Left ventricle myocardium inferior (tissue), 1 donor: ENCODE measurements at places on chromosomes 11 and 22.

DNA sequence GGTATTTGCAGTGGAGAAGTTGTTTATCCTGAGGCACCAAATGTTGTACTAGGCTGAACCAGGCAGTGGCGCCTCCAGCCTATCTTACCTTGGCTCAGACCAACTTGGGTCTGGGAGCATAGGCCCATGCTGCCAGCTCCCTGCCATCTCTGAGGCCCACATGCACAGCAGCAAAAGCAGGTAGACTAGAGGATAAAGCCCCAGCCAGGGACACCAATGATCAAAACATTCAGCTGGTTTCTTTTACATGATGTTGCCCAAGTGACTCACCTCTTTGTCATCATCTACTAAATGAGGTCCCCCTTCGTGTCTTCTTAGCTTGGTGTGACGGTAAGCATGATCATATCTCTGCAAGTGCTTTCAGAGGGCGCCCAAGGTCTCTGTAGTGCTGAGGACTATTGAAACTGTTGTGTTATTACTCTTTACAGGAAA lies 112.1 kb upstream of the DRD2 start:
- no peak for DNase-seq

DNA sequence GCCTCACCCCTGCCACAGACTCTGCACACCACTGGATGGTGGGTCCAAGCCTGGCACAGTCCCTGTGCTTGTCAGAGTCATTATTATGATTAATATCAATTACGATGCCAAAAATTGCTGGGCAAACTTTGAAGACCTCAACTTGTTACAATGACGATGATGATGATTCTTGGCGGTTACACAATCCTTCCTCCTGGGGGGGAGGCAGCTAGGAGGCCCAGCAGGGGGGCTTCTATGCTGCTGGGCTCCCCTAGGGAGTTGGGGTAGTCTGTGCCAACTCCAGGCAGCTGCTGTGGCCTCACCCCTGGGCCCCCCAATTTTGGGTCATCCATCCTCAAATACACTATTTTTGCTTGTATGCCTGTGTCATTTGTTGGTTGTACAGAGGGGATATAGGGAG lies 12.0 kb downstream of the SLC35E4 start:
- DNase-seq, result no peak

GRCh38 chr11:30608534-30608933 lies 22.4 kb upstream of the MPPED2 start:
- DNase-seq, result no peak

GRCh38 chr11:108628812-108629211 lies 35.2 kb upstream of the EXPH5 start:
- no peak for DNase-seq

- DNase-seq, result no peak
Observed at GRCh38 chr11:10709299-10710086, 15.9 kb upstream of the IRAG1 start.

- no peak for DNase-seq
Observed at GRCh38 chr11:36874291-36874690, 276.3 kb upstream of the RAG2 start.

DNA sequence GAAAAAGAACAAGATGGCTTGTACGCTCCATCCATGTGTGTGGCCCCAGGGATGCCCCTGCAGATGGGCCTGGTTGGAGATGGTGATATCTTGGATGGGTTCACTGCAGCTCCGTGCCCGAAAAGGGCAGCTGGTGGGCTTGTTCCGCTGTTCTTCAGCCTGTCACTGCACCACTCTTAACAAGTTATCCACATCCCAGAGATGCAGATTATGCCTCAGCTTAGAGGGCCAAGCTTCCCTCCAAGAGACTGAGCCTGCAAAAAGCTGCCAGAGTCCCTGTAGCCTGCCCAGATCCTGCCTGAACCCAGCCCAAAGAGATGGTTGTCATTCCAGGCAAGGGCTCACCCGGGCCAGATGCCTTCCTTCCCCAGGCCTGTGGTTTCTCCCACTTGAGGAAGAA lies 308.0 kb downstream of the OPCML start:
- DNase-seq, result no peak

DNA sequence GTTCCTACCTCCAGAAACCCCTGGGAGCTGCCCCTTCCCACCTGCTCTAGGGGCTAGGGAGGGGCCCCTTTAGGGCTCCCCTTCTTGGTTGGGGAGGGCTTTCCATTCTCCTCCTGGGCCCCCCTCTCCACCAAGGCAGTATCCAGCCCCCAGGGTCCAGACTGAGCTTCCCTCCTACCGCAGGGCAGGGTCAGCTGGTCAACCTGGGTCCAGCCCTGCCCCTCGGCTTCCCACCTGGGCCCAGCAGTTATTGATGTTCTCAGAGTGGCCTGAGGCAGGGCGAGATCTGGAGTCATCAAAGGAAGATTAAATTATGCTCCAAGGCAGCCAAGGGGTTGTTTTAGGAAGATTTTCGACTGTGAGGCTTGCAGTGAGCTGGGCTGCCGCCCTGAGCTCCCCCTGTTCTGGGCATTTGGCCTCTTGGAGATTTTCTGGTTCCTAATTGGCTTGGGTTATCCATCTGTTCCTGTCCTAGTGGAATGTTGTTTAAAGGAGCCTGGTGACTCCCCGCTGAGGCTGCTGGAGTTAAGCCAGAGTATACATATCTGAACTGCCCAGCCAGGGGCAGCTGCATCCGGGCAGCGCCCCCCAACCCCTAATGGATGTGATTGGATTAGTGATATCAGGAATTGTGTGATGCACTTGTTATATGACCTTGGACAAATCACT lies 1.8 kb upstream of the SLC22A8 start:
- no peak for DNase-seq

DNA sequence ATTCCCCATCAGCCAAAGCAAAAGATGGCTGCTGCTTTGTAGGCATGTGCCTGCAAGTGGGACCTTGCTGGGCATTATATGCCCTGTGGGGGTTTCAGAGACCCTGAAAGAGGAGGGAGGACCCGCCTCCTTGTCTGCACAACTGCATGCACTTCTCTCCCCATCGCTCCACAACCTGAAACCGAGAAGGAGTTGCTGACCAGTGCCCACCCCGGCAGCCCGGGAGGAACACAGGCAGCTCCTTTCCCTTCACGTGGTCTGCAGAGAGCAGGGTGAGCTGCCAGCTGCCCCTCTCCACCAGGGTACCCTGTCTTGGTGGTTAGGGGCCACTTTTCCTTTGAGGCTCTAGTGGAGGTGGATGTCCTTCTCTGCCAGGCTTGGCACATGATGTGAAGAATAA lies 1.4 kb upstream of the TMEM132A start:
- DNase-seq, result no peak

DNA sequence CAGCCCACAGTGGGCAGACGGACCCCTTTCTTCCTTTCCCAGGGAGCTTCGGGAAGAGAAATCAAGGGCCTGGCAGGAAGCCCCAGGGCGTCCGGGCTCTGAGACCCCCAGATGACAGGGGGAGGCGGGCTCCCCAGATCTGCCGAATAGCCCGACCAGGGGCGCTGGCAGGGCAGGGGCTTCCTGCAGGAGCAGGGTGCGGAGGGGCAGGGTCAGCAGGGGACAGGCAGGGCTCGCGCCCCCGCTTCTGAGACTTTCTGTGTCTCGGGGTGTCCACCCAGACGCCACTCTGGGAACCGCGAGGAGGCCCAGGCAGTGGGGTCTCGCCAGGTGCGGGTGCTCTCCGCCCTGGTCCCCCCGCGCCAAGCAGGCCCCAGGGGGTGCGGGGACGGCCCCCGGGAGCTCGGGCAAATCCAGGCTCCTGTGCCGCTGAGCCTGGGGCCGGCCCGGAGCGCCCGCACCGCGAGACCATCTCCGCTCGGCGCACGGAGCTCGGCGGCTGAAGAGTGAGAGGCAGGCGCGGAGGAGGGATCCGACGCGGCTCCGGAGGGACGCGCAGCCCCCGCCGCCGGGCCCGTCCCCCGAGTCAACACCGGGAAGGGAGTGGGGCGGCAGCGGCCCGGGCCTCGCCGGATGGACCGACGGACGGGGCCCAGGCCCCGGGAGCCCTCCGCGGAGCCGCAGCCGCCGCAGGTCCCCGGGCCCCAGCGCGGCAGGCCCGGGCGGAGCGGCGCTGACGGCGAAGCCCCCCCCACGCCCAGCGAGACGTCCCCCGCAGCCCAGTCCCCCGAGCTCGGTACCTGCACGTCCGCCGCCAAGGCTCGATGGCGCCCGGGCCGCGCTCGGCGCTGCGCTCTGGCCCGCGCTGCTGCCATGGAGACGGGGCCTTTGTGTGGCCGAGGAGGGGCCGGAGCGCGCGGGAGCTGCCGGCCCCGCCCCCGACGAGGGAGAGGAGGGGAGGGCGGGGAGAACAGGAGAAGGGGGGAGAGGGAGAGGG lies at the start of gene PLXNB2:
TSS of gene PLXNB2 (minus strand) at position 894 of the 997 bp plus-strand sequence. CDS start 17,062 bp downstream, outside the sequence.
- peak; percentile 88 for DNase-seq

- no peak for DNase-seq
Observed at GRCh38 chr22:24207264-24208011, 26.2 kb downstream of the SUSD2 start.
